Renal cortex interstitium (tissue), 15 donors: ENCODE measurements at places on chromosomes 3 and 15.

DNA sequence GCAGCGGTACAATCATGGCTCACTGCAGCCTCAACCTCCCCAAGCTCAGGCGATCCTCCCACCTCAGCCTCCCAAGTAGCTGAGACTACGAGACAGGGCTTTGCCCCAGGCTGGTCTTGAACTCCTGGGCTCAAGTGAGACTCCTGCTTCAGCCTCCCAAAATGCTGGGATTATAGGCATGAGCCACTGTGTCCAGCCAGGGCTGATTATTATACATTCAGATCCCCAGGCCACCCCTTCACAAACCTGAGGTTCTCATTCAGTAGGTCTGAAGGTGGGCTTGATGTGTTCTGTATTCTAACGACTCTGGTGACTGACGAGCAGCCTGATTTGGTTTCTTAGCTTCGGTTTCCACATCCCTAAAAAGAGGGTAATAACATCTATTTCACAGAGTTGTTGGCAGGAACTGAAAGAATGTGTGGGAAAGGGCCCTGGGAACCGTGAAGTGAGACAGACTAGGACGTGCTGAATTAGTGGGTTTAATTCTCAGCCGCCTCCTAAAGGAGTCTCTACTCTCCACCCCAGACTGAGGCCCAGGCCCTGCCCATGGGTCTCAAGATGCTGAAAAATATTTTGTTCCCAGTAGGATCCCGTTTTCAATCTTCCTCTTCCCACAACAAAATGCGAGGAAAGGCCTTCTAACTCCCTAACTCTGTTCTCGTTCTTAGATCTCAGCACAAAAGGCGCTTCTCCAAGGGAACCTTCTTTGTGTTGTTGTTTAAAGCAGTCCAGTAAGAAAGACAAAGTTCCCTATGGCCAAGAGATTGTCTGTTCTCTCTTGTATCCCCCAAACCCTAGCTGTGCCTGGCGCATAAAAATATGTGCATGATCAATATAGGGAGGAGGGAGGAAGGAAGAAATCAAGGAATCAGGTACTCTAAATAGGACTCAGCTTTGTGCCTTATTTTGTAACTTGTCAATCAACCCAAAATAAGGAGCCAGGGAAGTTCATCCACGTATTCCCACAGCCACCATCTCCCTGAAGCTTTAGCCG lies 210.0 kb upstream of the TOPAZ1 start:
- DNase-seq: no peak

GRCh38 chr3:84724877-84725276 lies 233.9 kb upstream of the CADM2 start:
- no peak for DNase-seq

DNA sequence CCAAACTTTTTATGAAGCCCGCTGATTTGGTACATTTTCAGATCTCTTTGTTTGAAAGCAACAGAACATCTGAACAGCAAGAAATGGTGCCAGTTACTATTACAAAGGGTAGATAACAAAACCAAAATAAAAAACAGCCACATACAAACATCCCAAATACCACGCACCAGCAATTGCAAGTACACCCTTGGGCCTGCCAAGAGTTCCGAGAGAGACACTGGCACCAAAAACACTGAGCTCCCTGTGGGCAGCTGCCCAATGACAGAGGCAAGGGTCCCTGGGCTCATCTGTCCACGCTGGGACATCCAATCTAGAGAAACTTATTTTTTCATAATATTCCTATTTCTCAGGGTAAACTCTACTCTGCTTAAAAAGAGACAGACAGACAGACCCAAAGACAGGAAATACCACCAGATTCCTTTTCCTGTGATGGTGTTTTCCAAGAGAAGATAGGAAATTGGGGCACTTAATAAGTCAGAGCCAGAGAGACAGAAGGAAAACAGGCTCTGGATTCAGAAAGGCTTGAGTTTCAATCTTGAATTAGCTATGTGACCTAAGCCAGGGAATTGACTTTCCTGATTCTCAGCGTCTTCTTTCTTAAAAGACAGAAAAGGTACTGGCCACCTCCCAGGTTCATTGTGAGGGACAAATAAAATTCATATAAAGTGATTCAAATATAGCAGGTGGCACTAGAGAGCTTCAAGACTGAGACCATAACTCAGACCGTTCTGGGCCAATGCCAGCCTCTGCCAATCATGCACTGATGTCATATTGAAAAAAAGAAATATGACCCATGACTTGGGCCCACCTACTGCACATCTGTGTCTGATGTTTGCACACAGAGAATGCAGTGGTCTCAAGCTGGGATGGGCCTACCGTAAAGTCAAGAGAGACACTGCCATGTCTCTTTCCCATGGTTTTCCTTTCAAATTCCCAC lies 61.3 kb downstream of the FOXP1 start:
- no peak for DNase-seq

DNA sequence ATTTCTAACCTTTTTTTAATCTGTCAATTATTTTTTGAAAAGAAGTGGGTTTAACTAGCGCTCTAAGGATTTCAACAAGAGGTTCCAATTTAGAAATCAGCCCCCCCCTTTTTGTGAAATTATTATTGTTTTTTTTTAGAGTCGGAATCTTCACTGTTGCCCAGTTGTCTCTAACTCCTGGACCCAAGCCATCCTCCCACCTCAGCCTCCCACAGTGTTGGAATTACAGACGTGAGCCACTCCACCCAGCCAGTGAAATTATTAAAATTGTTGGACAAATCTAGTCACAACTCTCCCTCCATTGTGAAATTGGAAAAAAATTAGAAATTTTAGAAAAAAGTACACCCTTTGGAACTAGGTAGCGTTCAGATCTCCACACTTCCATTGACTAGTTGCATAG lies 2.5 kb downstream of the AKAP13 start:
- DNase-seq: no peak
